ENCODE measurements at places on chromosomes 5 and 9.

GRCh38 chr5:33980030-33980429 lies 4.5 kb downstream of the SLC45A2 start:
- DNase-seq = no peak

DNA sequence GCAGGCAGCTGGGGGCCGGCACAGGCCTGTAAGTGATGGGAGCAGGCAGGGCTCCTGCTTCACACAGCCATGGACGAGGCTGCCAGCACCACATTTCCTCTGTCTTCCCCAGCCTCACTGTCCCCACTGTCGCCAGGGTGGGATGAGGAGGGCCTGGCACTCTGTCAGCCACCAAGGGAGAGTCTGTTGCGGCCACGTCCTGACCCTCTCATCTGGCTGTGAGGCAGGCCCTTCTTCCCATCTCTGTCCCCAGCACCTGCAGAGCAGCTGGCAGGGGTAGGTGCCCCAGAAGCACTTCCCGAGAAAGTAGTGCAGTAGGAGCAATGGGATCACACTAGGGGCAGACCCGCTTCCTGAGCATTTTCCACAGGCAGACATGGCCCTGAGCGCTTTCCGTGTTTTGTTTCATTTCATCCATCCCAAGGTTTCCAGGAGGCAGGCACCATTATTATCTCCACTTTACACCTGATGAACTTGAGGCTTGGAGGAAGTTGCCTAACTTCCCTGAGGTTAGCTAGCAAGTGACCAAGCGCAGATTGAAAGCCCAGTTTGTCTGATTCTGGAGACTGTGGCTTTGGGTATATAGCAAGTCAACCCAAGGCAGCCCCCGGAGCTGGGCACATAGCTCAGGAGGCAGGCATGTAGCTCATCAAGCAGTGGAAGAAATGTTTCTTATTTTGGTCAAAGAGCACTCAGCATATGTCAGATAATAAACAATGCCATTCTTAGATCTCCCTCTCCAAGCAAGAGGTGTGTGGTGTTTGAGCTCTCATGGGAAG lies 202.4 kb downstream of the DAB2IP start:
- no peak for DNase-seq

- DNase-seq = peak; percentile 37
These were observed 2.1 kb downstream of the ECPAS start for GRCh38 chr9:111481885-111482636.

DNA sequence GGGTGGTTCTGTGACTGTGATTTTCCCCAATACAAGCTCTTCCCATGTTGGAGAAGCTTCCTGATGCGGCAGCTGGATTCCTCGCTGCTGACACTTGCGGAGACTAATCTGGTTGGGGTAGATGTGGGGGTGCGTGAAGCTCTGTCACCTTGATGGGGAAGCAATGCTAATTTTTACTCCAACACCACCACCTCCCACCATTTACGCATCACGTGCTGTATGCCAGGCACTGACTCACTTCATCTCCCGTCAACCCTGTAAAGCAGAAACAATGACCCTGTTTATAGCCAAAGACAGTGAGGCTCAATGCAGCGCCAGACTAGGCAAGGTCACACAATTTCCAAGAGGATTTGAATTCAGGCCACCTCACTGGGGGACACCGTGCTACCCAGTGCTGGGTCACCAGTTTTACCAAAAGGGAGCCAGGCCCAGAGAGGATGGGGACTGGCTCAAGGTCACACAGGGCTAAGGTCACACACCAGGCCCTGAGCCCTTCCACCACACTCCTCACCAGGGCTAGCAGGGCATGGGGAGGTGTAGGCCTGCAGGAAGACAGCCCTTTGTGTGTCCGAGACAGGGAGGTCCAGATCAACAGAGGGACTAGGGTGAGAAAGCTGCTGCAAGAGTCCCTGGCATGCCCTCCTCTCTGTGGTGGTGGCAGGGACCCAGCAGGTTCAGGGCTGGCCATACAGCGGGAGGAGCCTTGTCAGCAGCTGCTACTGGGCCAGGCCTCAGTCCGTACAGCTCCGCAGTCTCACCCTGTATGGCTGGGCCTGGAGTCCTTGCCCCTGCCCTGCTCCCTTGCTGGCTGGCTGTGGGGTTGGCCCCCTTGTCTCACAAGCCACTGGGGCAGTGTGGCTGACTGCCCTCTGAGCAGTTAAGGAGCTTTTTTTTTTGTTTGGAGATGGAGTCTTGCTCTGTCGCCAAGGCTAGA lies 3.3 kb downstream of the STKLD1 start:
- DNase-seq = no peak

DNA sequence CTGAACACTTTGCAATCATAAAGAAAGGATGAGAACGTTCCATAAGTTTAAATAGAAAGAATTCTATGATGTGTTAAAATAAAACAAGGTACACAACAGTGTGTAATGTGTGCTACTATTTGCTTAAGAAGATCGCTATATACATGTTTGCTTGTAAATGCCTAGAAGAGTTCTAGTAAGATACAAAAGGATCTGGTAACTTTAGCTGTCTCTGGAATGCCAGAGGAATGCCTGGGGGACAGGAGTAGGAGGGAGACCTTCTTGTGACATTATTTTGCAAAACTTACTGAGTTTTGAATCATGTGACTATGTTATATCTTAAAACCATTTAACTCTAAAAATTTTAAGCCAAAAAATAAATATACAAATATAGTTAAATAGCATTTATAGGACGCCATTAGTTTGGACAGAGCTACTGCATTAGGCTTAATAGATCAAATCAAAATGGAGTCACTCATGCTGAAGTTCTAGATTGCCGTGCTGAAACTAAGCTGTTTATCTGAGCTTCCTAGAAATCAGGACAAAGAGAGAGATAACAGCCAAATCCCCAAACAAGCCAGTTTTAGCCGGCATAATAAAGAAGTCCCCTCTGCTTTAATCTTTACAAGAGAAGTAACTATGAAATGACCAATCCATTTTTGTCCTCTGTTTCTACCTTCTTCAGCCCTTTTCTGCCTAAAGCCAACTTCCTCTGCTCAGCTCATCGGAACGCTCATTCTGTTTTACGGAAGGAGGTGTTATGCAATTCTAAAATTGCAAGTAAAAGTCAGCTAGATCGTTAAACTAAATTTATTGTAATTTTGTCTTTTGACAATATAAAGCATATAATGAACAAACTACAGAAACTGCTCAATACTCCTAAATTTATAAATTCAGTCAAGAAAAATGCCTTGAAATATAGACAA lies 44.8 kb downstream of the LIX1 start:
- no peak for DNase-seq

- no peak for DNase-seq
These were observed 145.3 kb upstream of the SMARCA2 start for GRCh38 chr9:1869843-1870242.

DNA sequence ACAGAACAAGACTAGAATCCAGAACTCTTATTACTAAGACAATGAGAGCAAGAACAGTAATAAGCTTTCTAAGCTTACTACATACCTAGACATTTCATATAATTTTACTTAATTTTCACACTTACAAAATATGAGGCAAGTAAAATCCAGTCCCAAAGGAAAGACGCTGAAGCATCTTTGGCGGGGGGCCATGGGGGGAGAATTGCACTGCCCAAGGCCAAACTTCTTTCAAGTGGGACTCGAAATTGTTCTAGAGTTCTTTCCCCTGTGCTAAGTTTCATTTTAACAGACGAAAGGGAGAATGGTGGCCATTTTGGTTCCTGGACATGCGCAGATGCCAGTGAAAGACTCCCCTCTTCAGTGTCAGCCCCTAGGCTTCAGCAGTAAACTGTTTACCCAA lies 72.3 kb downstream of the PRRT1B start:
- DNase-seq = no peak

GRCh38 chr9:94944626-94945025 lies 218.1 kb downstream of the AOPEP start:
- DNase-seq = no peak

- no peak for DNase-seq
These were observed 310.4 kb upstream of the TRPC7 start for GRCh38 chr5:136675769-136676168.

DNA sequence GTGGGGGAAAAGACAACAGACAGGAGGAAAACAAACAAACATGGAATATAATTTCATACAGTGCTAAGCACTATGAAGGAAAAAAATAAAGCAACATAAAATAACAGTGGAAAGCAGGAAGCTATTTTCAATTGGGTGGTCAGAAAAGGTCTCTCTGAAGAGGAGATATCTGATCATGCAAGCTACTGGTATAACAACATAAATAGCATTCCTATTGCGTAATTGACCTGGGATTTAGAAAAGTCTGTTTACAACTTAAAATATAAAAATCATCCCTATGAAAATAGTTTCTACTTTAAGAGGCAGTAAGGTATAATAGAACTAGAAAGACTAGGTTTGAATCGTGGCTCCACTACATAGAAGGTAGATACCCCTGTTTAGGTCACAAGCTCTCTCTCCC lies 61.4 kb downstream of the FBXW11 start:
- no peak for DNase-seq

DNA sequence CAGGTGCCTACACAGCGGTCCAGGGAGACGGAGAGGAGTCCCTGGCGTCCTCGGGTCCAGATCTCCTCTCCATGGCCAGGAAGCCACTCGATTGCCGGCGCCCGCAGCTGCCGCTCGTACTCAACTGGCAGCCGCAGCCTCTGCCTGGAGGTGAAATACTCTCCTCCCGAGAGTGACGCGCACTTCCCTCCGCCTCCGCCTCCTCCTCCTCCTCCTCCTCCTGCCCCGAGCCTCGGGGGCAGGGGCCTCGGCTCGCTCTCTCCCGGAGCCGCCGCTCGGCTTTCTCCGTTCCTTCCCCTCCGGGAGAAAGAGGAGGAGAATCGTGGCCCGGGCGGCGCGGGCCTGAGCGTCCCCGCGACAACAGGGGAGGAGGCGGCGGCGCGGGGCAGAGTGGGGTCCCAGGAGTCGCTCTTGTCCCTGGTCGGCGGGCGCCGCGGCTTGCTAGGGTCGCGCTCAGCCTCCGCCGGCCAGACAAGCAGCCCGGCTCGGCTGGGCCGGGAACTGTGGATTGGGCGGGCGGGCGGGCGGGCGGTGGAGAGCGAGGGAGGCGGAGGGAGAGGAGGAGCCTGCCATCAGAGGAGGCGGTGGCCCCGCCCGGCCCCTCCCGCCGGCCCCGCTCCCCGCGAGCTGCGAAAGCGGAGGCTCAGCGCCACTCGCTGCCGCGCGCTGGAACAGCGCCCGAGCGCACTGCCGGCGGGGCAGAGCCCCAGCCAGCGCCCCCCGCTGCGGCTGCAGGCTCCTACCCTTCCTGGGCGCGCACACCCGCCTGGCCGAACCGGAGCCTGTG lies at the start of gene CEMIP2:
CEMIP2 (minus strand) TSS at position 126 of the 787 bp plus-strand sequence. CDS start 18,140 bp downstream, outside the sequence.
- peak; percentile 94 for DNase-seq

DNA sequence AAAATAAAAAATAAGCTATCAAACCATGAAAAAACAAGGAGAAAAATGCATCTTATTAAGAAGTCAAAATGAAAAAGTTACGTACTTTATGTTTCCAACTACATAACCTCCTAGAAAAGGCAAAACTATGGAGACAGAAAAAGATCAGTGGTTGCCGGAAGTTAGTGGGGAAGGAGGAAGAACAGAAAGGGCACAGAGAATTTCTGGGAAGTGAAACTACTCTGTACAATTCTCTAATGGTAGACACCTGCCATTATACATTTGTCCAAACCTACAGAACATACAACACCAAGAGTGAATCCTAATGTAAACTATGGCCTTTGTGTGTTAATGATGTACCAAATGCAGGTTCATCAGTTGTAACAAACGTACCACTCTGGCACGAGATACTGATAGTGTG lies 25.3 kb downstream of the SMU1 start:
- DNase-seq = no peak

DNA sequence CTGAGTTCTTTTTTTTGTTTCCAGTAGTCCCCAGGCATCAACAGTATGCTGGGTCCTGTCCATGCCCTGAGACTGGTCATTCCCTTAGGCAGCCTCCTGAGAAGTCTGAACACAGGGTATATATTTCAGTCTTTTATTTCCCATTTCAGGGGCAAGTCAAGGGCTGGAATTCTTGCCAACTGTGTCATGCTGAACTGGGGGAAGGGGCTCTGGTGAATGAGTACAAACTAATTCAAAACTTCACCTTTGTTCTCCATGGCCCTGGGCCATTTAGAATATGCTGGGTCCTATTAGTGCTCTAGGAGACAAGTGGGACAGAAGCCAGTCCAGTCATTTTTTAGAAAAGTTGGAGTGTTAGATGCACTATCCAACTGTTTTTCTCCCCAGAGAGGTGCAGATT lies 170.3 kb downstream of the TMC1 start:
- DNase-seq = no peak

DNA sequence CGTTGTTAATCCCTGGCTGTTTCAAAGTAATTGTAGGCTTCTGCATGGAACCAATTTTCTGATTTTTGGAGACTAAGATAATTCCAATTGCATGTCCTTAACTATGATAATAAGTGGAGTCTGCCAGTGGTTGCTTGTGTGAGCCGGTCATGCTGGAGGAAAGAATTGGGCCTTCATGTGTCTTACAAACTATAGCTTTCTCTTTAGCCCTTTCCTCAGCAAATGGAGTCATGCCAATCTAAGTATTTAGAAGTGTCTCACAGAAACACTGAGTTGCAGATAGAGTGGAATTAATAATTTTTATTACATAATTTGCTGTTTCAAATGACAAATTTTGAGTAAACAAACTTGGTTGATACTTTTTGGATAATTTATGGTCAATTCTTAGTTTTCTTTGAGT lies 200.4 kb downstream of the FBXL7 start:
- DNase-seq = peak; percentile 49

GRCh38 chr5:66361070-66361469 lies 217.0 kb downstream of the SREK1 start:
- DNase-seq = no peak

- no peak for DNase-seq
These were observed 97.8 kb upstream of the KLF4 start for GRCh38 chr9:107587191-107587963.

DNA sequence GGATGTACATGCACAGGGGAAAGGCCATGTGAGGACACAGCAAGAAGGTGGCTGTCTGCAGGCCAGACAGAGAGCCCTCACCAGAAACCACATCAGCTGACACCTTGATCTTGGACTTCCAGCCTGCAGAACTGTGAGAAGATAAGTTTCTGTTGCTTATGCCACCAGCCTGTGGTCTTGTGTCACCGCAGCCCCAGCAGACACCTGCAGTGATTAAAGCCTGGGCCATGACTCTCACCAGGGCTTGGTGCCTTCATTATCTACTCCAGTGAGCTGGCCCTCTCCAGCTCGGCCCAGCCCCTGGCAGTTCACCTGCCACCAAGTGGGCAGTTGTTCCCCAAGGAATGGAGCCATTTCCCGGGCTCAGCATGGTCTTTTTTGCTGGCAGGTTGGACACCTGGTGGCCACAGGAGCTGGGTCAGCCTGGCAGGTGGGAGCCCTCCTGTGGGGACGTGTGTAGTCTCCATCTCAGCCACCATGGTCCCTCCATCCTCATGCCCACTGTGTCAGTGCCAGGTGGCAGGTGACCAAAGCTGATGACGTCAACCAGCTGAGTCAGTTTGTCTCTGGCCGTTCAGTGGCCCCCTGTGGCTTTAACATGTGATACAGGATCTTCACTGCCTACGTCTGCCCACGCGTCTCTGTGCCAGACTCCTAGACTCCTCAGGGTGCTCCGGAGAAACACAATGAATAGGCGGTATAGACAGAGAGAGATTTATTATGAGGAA lies 99.9 kb upstream of the PPP1R26 start:
- DNase-seq = no peak

Measured in lung (tissue), 17 donors.